ENCODE measurements at places on chromosomes 3 and 15. TPM values are rescaled to one million over a fixed set of nuclear protein-coding genes. Genes with fewer than 3 reads are reported as not detected.
A peak's percentile ranks its signal among the peaks of the same experiment; 100 is the strongest.

ARL13B gene
- 20.9 TPM for total RNA-seq

- DNase-seq = peak; percentile 84
Observed at GRCh38 chr3:16399473-16399872, 114.0 kb downstream of the RFTN1 start.

DNA sequence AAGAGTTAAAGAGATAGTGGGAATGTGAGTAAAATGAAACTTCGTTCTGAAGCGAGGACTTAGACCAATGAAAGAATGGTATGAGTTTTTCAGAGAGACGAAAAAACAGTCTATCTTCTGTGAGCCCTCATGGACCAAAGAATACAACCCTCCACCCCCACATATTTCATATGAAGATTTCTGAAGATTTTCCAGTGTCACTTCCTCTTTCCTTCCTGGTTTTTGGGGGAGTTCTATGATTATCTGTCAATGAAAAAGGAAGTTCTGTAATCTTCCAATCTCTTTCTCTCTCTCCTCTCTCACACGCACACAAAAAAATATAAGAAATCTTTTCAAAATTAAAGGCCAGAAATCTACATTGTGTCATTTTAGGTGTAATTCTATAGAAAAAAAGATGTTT, 27.7 kb downstream of the CMSS1 start:
- DNase-seq = no peak

DNA sequence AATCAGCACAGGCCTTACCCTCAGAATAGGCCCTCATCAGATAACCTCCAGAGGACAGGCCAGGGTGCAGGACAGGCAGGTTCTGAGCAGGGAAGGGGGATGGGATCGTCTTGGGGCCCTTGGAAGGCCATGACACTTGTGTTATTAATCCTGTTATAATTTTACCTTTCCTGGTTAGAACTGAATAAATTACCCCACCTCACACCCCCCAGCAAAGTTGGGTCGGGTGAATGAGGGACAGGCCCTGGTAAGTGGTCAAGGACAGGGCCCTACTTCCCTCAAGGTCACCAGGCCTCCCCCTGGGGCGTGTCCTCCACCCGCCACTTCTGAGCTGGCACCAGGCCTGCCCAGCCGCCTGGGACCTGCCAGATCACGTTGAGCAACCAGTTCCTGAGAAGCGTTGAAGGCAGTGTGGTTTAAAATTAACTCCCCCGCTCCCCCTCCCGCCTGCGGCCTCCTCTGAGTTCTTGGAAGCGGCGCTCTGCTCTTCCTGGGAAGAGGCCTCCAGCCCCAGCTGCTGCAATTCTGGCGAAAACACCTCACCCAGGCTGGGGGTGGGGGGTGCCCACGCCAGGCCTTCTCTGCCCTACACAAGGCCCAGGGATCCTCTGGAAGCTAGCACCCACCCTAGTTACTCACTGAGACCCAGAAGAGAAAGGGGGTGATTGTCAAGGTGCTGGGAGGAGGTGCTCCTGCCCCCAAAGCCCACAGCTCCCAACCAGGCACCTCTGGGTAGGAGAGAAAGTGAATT, 10.6 kb downstream of the CISH start:
- DNase-seq = peak; percentile 94

GRCh38 chr15:82535566-82536408, 4.5 kb downstream of the RPS17 start:
- no peak for DNase-seq

DNA sequence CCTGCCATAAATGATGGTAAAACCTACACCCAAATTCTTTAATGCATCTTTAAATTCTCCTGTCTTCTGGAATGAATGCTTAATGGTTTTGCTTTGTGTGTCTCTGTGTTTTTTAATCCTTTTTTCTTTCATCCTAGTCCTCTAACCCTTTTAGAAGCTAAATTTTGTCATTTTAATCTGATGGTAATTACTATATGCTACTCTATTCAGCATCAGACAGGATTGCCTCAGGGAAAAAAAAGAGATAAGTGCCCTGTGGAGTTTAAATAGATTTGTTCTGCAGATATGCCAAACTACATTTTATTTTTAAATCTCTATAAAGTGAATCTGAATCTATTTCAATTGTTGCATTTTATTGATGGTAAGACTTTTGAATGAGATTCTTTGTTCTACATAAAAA, 966.8 kb downstream of the NSUN3 start:
- DNase-seq = no peak

DNA sequence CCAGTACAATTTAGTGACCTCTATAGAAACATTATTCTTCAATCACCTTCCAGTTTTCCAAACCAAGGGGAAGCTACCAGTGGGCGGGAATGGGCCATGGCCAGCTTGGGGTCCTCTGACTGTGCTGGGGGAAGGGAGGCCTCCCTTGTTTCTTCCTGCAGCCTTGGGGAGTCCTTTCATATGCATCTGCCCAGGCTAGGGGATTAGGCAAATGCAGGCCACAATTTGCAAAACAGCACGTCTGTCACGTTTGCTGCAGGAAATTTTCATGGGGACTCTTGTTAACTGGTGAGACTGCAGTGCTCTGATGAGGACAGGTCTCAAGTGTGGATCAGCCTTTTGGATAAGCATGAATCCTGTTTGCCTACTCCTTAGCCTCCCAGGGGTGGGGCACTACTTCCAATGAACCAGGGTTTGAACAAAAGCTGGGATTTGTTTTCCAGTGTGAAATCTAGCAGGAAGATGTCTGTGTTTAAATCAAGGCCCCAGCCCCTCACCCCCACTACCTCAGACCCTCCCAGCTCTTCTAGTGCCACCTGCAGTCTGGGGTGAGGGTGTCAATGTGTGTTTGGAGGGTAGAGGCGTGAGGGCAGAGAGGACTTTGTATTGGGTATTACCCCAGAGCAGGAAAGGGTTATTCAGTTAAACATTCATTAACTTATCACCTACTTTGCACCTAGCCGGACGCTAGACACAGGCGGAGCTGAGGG, 219.9 kb downstream of the OPA1 start:
- DNase-seq = no peak

DNA sequence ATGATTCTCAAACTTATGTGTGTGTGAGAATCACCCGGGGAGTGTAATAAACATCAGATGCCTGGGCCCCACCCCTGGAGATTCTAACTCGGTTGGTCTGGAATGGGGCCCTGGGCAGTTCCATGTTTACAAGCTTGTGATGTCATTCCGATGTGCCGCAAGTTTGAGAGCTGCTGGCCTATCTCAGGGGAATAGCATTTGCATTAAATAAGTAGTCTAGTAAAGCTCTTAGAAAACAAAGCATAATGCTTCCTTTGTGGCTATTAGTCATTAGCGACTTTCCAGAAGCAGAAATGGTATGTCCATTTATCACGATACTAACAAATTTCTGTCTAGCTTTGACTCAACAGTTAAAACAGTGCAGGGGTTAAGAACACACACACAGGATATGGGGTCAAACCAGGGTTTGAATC, 20.9 kb downstream of the PGBD4 start:
- DNase-seq = peak; percentile 96

DNA sequence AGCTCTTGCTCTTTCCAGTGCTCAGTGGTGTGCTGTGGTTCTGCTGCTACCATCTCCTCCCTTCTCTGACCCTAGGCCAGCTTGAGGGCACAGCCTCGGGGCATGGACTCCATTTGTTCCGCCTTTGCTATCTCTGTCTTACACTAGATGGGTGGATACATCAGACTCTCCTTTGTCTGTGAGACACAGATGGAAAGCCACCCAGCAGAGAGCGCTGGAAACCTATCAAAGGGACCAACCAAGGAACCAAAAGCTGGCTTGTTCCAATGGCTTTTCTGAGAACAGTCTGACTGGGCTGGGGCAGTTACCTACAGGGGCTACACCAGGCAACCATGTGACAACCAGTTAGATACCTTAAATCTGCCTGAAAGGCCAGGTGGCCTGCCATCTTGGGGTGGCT, 63.8 kb downstream of the NPTN start:
- no peak for DNase-seq

GRCh38 chr15:85414037-85414436, 33.6 kb downstream of the AKAP13 start:
- DNase-seq = no peak

DNA sequence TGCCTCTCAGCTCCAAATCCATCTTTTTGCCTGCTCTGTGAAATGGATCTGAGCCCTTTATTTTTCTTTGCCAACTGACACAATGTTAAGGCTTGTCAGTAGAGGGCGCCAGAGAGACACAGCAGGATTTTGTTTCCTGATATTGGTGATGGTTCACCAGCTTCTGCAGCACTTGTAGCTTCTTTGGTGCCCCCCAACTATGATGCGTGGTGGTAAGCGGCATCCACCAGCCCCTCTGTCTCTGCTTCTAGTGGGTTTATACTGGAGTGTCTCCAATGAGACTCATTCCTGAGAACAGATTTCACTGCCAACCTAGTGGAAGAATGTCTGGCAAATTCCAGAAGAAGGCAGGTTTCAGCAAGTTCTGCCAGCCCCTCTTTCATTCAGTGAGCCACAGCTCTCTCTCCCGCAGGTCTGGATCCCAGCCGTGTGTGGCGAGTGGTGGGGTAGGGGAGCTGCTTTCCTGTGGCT, 471.9 kb upstream of the FRG2C start:
- DNase-seq = peak; percentile 7

- peak; percentile 58 for DNase-seq
Observed at GRCh38 chr3:151827816-151828215, 13.9 kb downstream of the AADAC start.

DNA sequence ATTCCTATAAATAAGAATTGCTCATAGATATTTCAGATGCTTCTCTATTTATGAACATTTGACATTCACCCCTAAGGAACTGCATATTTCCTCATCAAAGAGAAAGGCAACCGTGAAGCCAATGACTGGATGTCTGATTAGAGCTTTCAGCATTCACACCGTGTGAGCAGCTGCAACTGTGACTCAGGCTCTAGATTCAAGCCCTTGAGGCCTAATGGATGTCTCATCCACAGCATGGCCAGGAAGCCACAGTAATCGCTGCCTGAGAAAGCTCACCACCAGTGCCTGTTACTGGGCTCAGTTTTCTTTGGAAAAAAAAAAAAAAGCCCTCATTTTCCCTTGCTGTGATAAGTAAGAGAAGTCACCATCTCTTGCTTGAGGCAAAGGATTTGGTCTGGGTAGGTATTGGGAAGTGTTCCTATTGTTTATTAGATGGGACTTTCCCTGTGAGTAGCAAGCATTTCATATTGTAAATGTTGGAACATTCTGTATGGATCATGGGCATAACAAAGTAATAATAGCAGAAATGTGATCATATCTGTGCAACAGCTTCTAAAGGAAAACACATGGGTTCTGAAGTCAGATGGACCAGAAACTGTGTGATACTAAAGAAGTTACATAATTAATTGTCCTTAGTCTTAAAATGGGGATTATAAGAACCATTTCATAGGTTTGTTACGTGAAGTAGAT, 783.7 kb downstream of the AGBL1 start:
- DNase-seq = peak; percentile 82

DNA sequence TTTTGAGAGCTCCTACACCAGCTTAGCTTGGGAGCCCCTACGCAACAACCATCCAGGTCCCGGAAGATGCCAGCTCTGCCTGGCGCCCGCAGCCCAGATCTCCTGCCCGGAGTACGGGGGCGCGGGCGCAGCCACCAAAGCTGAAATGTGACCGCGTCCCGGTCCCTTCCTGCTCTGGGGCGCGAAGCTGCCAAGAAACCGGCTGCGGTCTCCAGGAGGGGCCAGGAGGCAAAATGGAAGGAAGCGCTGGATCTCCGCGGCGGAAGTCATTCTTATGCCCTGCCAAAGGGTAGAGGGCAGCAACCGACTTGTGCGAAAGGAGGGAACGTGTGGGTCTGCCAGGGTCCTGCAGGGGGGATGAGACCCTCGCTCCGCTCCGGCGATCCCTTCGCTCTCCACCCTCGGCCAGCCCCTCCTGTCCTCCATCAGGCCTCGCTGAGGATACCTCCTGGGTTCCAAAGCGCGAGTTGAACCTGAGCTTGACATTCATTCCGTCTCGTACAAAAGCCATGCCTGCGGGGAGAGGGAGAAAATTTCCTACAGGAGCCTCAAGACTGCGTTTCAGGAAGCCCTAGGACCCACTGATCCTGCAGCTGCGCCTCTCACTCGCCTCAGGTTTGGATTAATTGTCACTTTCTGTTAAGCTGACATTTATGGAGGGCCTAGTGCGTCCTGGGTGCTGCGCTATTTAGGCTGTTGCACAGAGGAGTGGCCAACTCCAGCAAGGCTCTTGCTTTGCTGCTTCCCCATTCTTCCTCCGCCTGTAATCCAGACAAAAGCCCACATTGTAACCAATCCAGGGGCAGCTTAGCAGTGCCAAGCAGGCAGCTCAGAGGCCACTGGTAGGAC, 98.3 kb upstream of the VGLL3 start:
- DNase-seq = peak; percentile 83

DNA sequence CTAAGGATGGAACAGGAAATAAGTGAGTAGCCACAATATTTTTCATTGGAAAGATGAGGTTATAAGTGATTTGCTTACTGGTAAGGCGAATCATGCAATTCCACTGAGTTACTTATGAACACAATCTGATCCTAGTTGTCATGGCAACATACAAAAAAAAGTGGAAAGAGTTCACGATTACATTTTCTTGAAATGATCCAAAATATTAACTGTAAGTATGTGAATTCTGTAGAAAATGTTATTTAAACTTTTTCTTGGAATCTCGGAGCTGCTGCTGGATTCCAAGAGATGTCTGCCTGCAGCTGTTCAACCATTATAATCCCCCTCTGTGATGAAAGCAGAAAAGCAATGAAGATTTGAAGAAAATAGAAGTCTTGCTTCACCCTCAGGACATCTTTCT, 120.5 kb downstream of the KBTBD8 start:
- DNase-seq = no peak

DNA sequence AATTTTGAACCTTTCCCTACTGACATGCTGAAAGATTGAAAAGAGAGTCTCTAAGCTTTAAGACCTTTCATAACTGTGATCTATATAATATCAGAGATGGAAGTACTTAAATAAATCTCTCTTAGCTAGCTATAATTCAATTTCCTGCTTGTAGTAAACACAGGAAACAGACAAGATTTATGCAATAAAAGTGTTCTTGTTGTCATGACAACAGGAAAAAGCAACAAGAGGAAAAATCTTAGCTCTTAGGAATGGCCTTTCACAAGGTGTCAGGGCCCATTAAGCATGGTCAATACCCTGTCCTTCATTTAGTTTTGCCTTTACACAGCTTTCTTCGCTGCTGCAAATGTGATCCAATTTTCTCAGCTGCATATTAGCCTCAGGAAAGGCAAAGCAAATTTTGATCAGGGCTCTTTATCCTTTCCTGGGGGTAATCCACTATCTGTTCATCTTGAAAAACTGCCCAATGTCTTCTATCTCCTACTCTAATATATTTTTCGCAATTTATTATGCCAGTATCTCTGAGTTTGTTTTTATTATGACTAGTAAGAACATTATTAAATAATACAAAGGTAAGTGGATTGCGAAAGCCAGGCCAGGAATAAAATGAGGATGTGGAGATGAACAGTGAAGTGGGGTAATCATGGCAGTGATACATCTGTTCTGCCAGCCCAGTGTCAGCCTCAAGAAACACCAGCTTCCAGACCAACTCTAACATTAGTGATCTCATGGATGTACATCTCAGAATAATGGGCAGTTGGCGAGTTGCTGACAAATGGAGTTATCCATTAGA, 28.7 kb downstream of the SIDT1 start:
- peak; percentile 69 for DNase-seq
